Testis (tissue), 5 donors: ENCODE measurements at places on chromosomes 5 and 9. TPM values are rescaled to one million over a fixed set of nuclear protein-coding genes. Genes with fewer than 3 reads are reported as not detected.

DNA sequence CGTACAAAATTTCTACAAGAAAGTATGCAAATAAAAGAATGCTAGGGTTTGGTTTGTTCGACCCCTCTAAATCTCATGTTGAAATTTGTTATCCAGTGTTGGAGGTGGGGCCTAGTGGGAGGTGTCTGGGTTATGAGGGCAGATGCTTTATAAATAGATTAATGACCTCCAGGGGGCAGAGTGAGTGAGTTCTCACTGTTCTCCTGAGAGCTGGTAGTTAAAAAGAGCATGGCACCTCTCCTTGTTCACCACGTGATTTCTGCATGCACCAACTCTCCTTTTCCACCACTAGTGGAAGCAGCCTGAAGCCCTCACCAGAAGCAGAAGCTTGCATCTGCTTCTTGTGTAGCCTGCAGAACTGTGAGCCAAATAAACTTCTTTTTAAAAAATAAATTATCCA, 50.4 kb upstream of the FAM170A start:
- H3K36me3 ChIP-seq, result no peaks in the 10 kb centered on the region
- H3K4me1 ChIP-seq, result no peaks in the 10 kb centered on the region
- H3K4me3 ChIP-seq, result no peak overlapping the region
- H3K27me3 ChIP-seq, result no peaks in the 10 kb centered on the region

GRCh38 chr5:143402553-143403333, 743 bp downstream of the NR3C1 start:
- peak overlapping the region; percentile 91 for H3K4me3 ChIP-seq
- no peaks in the 10 kb centered on the region for H3K36me3 ChIP-seq
- H3K27me3 ChIP-seq, result no peaks in the 10 kb centered on the region
- H3K27ac ChIP-seq, result peak overlapping the region; percentile 94
- peaks cover 23% of the 10 kb centered on the region for H3K4me1 ChIP-seq

- H3K4me1 ChIP-seq, result no peaks in the 10 kb centered on the region
- no peaks in the 10 kb centered on the region for H3K36me3 ChIP-seq
- DNase-seq, result no peak
- H3K4me3 ChIP-seq, result no peak overlapping the region
- no peaks in the 10 kb centered on the region for H3K27me3 ChIP-seq
Observed at GRCh38 chr5:33480876-33481275, 40.1 kb downstream of the TARS1 start.

- no peak for DNase-seq
- H3K27me3 ChIP-seq, result no peaks in the 10 kb centered on the region
- H3K4me3 ChIP-seq, result no peak overlapping the region
- no peaks in the 10 kb centered on the region for H3K4me1 ChIP-seq
Observed at GRCh38 chr5:132673488-132673887, 301 bp upstream of the IL4 start.

GRCh38 chr5:18881615-18882014, 1106.4 kb downstream of the CDH18 start:
- H3K4me3 ChIP-seq, result no peak overlapping the region
- no peak overlapping the region for H3K27ac ChIP-seq
- H3K4me1 ChIP-seq, result no peaks in the 10 kb centered on the region
- H3K36me3 ChIP-seq, result no peaks in the 10 kb centered on the region

GRCh38 chr5:138654281-138654867, 79.2 kb upstream of the HSPA9 start:
- DNase-seq, result no peak
- no peak overlapping the region for H3K27ac ChIP-seq
- H3K4me3 ChIP-seq, result no peak overlapping the region
- no peaks in the 10 kb centered on the region for H3K27me3 ChIP-seq
- H3K36me3 ChIP-seq, result no peaks in the 10 kb centered on the region

- no peaks in the 10 kb centered on the region for H3K27me3 ChIP-seq
- no peak overlapping the region for H3K4me3 ChIP-seq
- no peaks in the 10 kb centered on the region for H3K36me3 ChIP-seq
- no peak for DNase-seq
- no peak overlapping the region for H3K27ac ChIP-seq
Observed at GRCh38 chr5:62465985-62466925, 53.7 kb downstream of the IPO11 start.

DNA sequence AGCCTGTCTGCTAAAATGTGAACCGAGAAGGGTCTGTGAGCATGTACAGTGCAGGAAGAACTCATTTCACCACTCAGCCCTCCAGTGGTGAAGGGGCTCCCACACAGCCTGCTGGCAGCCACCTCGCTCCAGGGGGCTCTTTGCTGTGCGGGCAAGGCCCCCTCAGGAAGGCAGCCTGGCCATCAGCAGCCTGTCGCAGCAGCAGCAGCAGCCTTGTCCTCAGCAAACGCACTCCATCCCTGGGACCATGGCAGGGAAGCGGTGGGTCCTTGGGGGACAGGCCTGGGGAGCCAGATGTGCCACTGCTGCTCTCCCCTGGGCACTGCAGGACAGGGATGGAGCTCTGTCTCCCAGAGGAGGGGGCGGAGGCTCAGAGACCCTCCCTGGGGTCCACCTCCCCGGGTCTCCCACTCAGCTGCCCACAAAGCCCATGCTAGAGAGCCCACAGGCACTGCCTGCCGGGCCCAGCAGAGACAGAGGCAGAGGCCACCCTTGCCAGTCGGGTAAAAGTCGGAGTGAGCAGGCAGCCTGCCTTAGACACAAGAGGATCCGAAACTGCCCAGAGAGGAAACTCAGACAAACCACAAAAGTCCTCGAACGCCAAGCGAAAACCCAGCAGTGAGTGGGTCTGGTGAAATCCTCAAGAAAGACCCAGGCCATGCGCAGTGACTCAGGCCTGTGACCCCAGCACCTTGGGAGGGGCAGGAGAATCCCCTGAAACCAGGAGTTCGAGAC, 8.0 kb downstream of the BRD3 start:
- H3K4me1 ChIP-seq, result peaks cover 68% of the 10 kb centered on the region
- H3K4me3 ChIP-seq, result no peak overlapping the region
- no peaks in the 10 kb centered on the region for H3K36me3 ChIP-seq
- no peak overlapping the region for H3K27ac ChIP-seq
- DNase-seq, result peak; percentile 25
- H3K27me3 ChIP-seq, result no peaks in the 10 kb centered on the region

DNA sequence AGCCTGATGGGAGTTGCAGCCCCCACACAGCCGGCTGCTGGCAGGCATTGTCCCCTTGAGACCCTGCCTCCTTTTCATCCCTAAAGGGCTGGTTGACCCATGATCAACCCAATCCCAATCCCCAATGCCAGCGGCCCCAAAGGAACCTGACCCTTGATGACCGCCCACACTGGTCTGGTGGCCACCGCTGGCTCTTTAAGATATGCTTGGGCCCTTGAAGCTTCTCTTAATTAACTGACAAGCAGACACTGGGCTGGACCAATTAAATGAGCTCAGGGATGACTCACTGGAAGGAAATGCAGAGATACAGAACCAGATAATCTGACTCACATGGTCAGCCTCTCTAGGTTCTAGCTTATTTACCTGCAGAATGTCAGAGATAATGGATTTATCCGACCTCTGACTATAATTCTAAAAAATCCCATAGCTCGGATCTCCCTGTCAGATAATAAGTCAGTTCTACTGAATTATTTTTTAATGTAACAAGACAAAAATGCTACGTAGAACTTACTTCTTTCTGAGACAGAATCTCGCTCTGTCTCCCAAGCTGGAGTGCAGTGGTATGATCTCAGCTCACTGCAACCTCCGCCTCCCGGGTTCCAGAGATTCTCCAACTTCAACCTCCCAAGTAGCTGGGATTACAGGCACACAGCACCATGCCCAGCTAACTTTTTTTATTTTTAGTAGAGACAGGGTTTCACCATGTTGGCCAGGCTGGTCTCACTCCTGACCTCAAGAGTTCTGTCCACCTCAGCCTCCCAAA, 11.1 kb upstream of the MLANA start:
- DNase-seq, result no peak
- H3K4me1 ChIP-seq, result no peaks in the 10 kb centered on the region
- no peaks in the 10 kb centered on the region for H3K27me3 ChIP-seq
- H3K4me3 ChIP-seq, result no peak overlapping the region

GRCh38 chr5:93941897-93942296, 200.5 kb upstream of the POU5F2 start:
- no peak overlapping the region for H3K27ac ChIP-seq
- no peaks in the 10 kb centered on the region for H3K4me1 ChIP-seq
- DNase-seq, result no peak
- H3K4me3 ChIP-seq, result no peak overlapping the region

- no peaks in the 10 kb centered on the region for H3K36me3 ChIP-seq
- no peaks in the 10 kb centered on the region for H3K4me1 ChIP-seq
Observed at GRCh38 chr9:132044176-132044875, 35.3 kb downstream of the MED27 start.

- no peaks in the 10 kb centered on the region for H3K36me3 ChIP-seq
- H3K4me3 ChIP-seq, result no peak overlapping the region
- no peaks in the 10 kb centered on the region for H3K27me3 ChIP-seq
- H3K27ac ChIP-seq, result peak overlapping the region; percentile 59
- peaks cover 10% of the 10 kb centered on the region for H3K4me1 ChIP-seq
- DNase-seq, result no peak
Observed at GRCh38 chr9:34025062-34025461, 23.6 kb downstream of the UBAP2 start.

DNA sequence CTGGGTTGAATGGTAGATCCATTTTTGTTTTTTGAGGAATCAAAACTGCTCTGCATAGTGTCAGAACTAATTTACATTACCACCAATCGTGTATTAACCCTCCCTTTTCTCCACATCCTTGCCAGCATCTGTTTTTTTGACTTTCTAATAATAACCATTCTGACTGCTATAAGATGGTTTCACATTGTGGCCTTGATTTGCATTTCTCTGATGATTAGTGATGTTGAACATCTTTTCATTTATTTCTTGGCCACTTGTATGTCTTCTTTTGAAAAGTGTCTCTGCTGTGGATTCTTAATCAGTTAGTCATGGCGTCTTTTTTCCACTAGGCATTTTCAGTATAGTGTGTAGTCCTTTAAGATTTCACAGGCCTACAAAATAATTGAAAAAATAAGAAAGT, 2144.3 kb upstream of the C9orf72 start:
- H3K4me3 ChIP-seq, result no peak overlapping the region
- no peak for DNase-seq

DNA sequence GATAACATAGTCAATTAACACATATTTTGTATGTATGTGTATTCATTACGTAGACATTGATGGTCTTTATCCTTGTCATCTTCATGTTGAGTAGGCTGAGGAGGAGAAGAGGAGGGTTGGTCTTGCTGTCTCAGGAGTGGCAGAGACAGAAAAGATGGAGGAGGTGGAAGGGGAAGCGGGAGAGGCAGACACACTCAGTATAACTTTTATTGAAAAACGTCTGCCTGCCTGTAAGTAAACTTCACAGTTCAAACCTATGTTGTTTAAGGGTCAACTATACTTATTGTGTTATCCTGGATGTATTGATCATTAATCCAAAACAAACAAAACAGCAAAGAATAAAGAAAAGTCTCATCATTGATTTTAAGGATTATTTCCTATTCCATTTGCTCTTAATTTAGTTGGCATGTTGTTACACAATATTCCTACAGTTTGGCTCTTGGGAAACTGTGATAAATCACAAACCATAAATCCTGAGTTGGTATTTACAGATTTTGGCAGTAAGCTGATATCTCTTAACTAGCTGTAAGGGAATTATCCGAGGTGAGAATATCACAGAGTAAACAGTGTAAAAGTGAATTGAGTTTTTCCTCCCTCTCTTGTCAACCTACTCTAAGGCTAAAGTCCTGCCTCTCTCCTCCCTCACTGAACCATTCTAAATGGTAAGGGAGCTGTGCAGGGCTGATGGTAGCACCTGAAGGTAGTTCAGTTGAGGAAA, 487.2 kb downstream of the SPATA31D1 start:
- no peaks in the 10 kb centered on the region for H3K27me3 ChIP-seq
- no peaks in the 10 kb centered on the region for H3K4me1 ChIP-seq
- DNase-seq, result no peak
- no peak overlapping the region for H3K4me3 ChIP-seq

- no peaks in the 10 kb centered on the region for H3K4me1 ChIP-seq
- H3K27me3 ChIP-seq, result no peaks in the 10 kb centered on the region
Observed at GRCh38 chr9:107173422-107174180, 109.5 kb upstream of the RAD23B start.

DNA sequence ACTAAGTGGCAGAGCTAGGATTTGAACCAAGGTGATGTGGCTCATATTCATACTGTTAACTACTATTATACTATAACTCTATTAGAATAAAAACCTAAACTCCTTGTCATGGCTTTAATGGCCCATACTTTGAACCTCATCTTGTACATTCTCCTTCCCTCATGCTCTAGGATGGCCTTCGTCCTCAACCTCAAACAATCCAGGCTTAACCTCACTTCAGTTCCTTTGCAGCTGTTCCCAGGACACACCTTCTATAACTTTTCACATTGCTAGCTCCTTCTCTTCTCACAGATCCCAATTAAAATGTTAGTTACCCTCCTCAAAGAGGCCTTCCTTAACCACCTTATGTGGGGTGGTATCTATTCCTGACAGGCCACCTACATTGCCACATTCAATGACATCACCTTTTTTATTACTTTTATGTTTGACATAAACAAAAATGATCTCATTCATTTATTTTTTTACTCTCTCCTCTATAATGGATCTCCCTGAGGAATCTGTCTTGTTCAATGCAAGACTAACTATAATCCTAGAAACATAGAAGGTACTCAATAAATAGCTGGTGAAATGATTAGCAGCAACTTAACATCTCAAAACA, 53.7 kb downstream of the CEP120 start:
- no peak for DNase-seq
- H3K4me1 ChIP-seq, result peaks cover 4% of the 10 kb centered on the region
- H3K4me3 ChIP-seq, result no peak overlapping the region
- no peaks in the 10 kb centered on the region for H3K27me3 ChIP-seq
- H3K36me3 ChIP-seq, result no peaks in the 10 kb centered on the region

DNA sequence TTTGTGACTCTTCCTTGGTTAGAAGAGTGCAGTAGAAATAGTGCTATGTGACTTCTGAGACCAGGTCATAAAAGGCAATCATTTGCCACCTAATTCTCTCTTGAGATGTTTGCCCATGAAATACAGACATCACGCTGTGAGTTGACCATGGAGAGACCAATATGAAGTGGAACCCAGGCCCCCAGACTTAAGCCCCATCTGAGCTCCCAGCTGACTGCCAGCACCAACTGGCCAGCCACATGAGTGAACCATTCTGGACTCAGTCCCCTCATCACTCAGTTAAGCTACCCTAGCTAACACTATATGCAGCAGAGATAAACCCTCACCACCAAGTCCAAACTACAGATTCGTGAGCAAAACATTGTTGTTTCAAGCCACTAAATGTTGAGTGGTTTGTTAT, 60.7 kb upstream of the NIPBL start:
- no peak for DNase-seq
- H3K4me1 ChIP-seq, result no peaks in the 10 kb centered on the region
- no peak overlapping the region for H3K27ac ChIP-seq
- no peaks in the 10 kb centered on the region for H3K36me3 ChIP-seq

- H3K27me3 ChIP-seq, result no peaks in the 10 kb centered on the region
- H3K4me3 ChIP-seq, result no peak overlapping the region
- no peaks in the 10 kb centered on the region for H3K36me3 ChIP-seq
Observed at GRCh38 chr5:7642029-7642428, 208.9 kb downstream of the CFAP90 start.

- DNase-seq, result no peak
- no peaks in the 10 kb centered on the region for H3K27me3 ChIP-seq
- H3K36me3 ChIP-seq, result no peaks in the 10 kb centered on the region
Observed at GRCh38 chr9:99414321-99414720, 192.2 kb downstream of the SEC61B start.

REEP2 gene
- 13.5 TPM for polyA plus RNA-seq

SPIN1 gene
- 93.7 TPM for polyA plus RNA-seq

CAAP1 gene
- 24.2 TPM for polyA plus RNA-seq

CER1 gene
- not detected for polyA plus RNA-seq

TRPM3 gene
- polyA plus RNA-seq, result 4.1 TPM

PCDHB4 gene
- 1.2 TPM for polyA plus RNA-seq

LCN9 gene
- not detected for polyA plus RNA-seq
